Stimulated activated CD8-positive, alpha-beta memory T cell treated with anti-CD3 and anti-CD28 coated beads, Interleukin-12 subunit alpha, Interleukin-12 subunit beta, amount 100 ng/mL, for 1 hour (primary cell): ENCODE measurements at places on chromosomes 1 and 21.

DNA sequence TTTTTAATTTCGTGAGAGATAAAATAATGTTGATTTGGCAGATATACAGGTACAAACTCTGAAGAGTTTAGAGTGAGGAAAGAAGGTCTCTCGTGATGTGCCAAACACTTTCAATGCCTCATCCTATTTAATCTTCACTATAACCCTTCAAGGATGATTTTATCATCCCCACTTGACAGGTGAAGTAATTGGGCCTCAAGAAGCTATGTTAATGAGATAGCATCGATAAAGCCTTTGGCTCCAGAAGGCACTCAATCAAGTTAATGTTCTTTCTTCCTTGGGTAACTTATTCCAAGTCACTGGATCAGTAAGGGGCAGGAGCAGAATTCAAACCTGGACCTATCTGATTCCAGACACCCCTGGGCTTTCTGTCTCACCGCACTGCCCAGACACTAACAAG is 7.2 kb downstream of the LMOD1 start:
- DNase-seq, result no peak

GRCh38 chr1:70847013-70847412 is 200.6 kb downstream of the PTGER3 start:
- no peak for DNase-seq

DNA sequence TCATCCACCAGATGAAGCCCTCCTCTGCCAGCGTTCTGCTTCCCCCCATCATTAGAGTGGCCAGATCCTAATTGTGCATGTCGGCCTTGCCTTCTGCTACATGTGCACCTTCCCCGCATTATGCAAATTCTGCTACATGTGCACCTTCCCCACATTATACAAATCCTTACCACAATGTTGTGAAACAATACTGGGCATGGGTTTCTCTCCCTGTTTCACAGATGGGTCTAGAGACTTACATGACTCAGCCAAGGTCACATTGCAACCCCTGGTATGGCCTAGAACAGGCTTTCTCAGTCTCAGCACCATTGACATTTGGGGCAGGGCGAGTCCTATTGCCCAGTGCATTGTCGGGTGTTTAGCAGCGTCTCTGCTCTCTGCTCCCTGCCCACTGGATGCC is 1.0 kb upstream of the CELA2A start:
- DNase-seq, result no peak

DNA sequence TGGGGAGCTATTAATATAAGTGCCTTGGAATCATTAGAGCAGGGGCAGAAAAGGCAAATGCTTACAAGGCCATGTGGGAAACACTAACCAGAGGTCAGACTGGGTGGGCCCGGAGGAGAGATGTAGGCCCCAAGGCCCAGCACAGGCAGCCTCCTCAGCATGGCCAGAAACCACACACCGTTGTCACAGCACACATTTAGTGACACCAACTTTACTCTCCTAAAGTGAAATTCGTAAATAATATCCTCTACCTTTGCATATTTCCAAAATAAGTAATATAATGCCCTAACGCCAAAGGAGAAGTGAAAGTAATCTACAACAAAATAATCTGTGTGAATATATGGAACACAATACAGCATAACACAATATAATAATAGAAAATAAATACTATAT is 62.6 kb downstream of the KIF21B start:
- no peak for DNase-seq

DNA sequence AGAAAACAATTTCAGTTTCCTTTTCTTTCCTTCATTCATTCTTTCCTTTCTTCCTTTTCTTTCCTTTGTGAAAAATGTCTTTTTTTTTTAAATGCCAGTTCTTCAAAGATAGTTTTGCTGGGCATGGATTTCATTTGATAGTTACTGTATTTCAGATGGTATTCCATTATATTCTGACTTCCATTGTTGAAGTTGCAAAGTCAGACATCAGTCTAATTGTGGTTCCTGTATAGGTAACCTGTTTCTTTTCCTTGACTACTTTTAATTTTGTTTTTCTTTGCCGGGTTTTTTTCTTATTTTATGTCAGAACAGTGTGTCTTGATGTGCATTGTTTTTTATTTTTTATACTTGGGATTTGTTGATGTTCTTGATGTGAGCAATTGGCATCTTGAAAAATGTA is 40.4 kb upstream of the MPC2 start:
- DNase-seq, result no peak

GRCh38 chr21:14366998-14367397 is 15.9 kb downstream of the HSPA13 start:
- DNase-seq, result no peak
